Stimulated activated CD4-positive, alpha-beta T cell treated with anti-CD3 and anti-CD28 coated beads, Interleukin-1b, Interleukin-23, amount 100 ng/mL, for 1 hour (primary cell): ENCODE measurements at places on chromosomes 6 and 20.

GRCh38 chr6:170132561-170132991 is 158.3 kb downstream of the DLL1 start:
- no peak for DNase-seq

DNA sequence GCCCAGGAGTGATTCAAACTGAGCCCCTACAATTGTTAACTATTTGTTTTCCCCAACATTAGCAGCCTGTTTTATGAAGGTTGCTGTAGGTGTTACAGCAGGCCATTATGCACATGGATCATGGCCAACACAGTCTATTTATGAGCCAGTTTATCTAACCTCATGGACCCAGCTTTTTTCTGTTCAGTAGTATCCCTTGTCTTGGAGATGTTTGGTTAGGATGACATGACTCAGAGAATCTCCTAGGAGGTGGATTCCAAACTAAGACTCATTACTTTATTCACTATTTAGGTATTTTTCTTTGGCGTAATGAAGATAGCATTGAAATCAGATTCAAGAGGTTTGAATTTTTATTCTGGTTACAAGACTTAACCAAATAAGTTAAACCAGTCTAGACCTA is 62.8 kb upstream of the TFB1M start:
- no peak for DNase-seq

- DNase-seq = no peak
Observed at GRCh38 chr20:41038878-41039404, 10.3 kb downstream of the TOP1 start.

DNA sequence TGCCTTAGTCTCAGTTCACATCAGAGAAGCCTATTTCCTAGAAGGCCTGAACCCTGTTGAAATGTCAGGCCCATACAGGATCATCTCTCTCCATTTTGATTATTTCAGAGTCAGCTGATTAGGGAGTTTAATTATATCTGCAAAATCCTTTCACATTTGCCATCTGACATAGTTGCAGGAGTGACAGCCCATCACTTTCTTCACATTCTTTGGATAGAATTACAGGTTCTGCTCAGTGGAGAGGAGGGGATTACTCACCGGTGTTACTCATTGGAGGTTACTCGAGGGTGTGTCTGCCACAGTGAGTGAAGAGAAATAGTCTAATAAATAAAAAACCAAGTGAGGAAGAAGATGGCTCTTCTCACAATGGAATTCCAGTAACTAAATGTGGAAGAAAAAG is 216.8 kb downstream of the TMEM242 start:
- no peak for DNase-seq

DNA sequence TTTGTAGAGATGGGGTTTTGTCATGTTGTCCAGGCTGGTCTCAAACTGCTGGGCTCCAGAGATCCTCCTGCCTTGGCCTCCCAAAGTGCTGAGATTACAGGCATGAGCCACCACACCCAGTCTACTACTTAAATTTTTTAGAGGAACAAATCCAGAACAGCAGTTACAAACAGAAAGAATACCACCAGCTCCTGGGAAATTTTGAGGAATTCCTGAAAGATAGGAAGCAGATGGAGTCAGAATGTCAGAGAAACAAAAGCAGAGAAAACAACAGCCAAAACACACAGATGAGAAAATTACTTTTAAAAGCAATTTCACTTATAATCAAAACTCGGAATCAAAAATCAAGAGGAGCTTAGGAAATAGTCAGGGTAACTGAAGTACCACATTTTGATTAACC is 543.3 kb upstream of the MARCKS start:
- no peak for DNase-seq

- no peak for DNase-seq
Observed at GRCh38 chr6:162019349-162019748, 708.2 kb downstream of the PRKN start.

DNA sequence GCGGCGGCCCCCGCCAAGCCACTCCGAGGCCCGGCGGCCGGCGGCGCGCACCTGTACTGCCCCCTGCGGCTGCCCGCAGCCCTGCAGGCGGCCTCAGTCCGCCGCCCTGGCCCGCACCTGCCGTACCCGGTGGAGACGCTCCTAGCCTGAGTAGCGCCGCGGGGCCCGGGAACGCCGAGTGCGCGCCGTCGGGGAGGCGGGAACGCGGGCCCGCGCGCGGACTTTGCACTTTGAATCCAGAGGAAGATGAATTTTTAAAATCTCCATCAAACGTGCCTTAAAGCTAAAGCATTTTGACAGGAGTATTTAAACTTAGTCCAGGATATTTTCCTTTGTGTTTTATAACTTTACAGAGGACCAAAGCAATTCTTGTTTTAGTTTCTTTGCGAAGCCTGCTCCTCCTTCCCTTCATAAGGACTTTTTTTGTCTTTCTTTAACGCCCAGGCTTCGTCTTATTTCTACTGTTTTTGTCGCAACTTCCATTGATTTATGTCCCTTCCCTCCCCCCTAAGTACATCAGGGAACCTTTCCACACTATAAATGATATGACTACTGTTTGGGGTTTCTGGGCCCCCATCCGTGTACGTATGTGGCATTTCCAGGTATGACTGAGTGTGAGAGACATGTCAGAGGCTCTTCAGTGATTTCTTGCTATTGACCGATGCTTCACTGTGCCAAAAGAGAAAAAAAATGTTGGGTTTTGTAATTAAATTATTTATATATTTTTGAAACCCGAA is 2.0 kb downstream of the FOXQ1 start:
- DNase-seq = no peak

DNA sequence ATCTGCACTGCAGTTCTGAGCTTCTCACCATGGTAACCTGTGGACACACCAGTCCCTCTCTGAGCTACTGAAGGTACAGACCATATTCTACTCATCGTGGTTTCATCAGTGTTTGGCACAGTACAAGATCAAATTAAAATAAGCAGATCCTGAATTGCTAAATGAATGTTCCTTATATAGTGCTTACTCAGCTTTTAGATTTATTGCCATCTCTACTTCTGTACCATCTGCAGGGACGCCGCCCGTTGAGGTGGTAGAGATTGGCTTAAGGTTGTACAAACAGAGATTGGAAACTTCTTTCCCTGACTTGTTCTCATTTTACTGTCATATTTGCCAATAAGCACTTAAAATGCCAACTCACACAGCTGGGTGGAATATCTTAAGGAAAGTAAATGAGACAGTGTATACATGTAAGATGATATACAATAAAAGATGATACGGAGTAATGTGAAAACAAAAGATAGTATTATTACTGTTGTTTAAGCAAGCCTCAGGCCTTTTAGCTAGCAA is 223.4 kb upstream of the FOXQ1 start:
- no peak for DNase-seq

- DNase-seq = no peak
Observed at GRCh38 chr6:43916924-43917877, 147.2 kb downstream of the VEGFA start.

DNA sequence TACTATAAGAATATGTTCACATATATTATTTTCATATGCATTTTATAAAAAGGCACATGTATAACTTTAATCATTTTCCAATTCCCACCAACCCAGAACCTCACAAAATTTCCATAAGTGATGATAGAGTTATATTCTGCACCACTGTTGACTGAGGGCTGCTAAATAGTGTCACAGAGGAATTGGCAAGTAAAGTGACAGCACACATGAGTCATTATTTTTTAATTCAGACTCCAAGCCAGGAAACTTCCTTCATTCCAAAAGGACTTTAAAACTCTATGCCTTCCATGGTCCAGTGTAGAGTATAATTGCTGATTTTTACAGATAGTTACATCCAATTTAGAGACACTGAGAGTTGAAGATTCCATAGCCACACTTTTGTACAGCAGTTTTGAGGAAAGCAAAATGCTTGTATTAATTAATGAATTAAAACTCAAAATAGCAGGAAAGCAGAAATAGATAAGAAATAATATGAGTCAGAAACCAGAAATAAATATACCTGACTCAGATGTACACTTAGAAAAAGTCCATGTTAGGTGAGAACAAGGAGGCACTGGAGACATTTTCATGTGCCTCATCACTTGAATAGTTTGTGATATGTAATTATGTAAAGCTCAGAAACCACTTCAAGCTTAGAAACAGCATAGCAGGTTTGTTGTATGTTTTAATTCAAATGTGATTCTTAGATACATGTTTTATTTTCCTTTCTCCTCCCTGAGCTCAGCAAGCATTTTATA is 425.2 kb upstream of the OPRM1 start:
- no peak for DNase-seq

- DNase-seq = no peak
Observed at GRCh38 chr20:35773154-35773751, 1.4 kb downstream of the PHF20 start.

GRCh38 chr6:56772737-56773184 is 130.1 kb upstream of the DST start:
- no peak for DNase-seq

- no peak for DNase-seq
Observed at GRCh38 chr6:44024574-44025219, 102.6 kb downstream of the MRPL14 start.

- no peak for DNase-seq
Observed at GRCh38 chr20:63167918-63168520, 47.9 kb downstream of the YTHDF1 start.

- DNase-seq = no peak
Observed at GRCh38 chr20:43751167-43752050, 24.6 kb upstream of the GTSF1L start.

GRCh38 chr6:137049095-137049494 is 4.3 kb upstream of the IL20RA start:
- DNase-seq = no peak

- DNase-seq = no peak
Observed at GRCh38 chr6:8545336-8545735, 110.0 kb upstream of the SLC35B3 start.

DNA sequence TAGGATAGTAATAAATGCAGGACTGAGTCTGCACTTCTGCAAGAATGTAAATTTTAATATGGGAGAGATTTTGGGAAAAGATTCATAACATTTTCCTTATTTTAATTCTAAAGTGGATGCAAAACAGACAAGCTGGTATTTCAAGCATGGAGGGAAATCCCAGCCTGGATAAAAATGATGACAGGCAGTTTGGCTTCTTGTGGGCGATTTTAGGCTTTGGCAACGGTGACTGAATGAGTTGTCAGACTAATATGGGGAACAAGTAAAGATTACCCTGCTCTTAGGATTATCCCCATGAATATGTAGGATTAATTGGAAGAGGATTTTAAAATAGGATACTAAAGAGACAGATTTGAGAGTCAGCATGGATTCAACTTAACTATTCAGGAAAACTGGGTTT is 21.0 kb downstream of the OGFRL1 start:
- no peak for DNase-seq

DNA sequence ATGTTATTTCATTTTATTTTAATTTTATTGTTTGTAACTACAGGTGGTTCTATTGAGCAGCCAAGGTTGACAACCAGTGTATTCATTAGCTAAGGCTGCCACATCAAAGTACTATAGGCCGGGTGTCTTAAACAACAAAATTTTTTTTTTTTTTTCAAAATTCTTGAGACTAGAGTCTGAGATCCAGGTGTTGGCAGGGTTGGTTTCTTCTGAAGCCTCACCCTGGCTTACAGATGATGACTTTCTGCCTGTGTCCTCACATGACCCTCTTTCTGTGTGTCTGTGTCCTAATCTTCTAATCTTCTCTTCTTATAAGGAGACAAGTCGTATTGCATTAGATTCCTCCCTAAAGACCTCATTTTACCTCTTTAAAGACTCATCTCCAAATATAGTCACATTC is 208.4 kb downstream of the MANEA start:
- DNase-seq = no peak

DNA sequence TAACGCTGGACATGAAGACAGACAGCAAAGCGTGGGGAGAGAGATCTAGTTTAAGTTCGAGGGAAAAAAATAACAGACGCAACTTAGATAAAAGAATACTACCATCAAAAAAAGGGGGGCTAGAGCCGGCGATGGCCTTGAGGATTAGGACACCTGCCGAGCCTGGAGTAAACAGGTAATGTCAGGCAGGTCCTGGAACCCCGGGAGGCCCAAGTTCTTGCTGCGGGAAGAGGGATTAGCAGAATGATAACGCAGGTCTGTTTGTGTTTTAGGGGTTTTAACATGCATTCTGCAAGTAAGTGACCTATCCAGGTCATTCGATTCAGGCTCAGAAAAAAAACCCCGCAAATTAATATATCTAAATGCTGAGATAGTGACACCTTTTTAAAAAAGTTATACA is 754 bp upstream of the TMEM170B start:
- DNase-seq = no peak

- DNase-seq = no peak
Observed at GRCh38 chr6:108452711-108453195, 108.0 kb upstream of the FOXO3 start.

DNA sequence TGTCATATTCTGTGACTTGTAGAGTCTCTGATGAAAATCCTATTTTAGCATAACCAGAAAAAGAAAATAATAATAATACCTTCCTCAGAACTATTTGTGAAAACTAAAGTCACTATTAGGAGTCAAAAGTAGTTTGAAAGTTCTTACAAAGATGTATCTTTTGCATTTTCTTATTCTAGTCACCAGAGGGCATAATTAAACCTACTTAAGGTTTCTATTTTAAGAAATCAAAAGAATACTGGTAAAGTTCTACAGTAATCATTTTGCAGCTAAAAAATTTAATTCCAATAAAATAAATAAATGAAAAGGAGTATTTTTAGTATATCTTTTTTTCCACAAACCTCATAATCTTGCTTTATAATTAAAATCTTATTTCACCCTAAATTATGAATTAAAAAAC is 28.0 kb upstream of the MCM9 start:
- DNase-seq = no peak

DNA sequence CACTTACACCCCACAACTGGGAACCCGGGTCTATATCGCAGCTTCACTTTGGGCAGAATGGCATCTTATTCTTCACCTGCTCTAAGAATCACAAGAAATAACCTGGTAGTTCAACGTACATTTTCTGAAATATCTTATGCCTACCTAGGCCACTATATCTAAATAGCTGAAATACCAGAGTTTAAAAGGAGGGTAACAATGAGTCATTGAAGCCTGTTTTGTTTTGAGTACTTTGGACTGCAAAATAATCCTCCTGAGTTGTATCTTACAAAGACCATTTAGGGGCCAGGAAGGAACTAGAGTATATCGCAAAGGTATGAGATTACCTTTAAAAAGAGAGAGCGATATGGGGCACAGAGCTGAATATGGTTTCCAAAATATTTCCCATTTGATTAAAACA is 96.7 kb upstream of the NUP153 start:
- no peak for DNase-seq

DNA sequence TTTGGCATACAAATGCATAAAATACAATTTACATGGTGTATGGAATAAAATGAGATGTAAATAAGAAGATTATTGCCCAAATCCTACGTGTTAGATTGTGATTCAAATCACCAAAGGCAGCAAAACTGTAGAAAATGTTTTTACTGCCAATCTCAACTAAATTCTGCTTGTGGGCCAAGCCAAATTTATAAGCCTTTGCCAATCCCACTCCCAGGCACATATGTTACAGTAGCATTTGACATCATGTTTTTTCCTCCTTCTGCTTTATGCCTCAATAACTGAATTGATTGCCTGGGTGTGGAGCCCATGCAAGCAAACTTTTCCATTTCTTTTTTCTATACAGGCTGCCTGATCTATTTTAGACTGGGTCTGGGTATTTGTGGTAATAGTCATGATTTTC is 36.3 kb upstream of the LRRC1 start:
- no peak for DNase-seq

GRCh38 chr6:87623248-87623647 is 33.3 kb downstream of the ORC3 start:
- DNase-seq = no peak

GRCh38 chr6:130293800-130294199 is 71.0 kb upstream of the SAMD3 start:
- no peak for DNase-seq
